ENCODE measurements at places on chromosomes 4 and X. TPM values are rescaled to one million over a fixed set of nuclear protein-coding genes. Genes with fewer than 3 reads are reported as not detected.

CT83 gene
- not detected for polyA plus RNA-seq

SPACA5 gene
- not detected for polyA plus RNA-seq

CXorf65 gene
- 3.7 TPM for polyA plus RNA-seq

PAGE5 gene
- polyA plus RNA-seq = 0.50 TPM

TLR1 gene
- polyA plus RNA-seq = 10.5 TPM

AKAP4 gene
- not detected for polyA plus RNA-seq

FATE1 gene
- not detected for polyA plus RNA-seq

COL4A5 gene
- polyA plus RNA-seq = 2.7 TPM

MAB21L2 gene
- not detected for polyA plus RNA-seq

SERPINA7 gene
- not detected for polyA plus RNA-seq

MXRA5 gene
- 0.49 TPM for polyA plus RNA-seq

ETDC gene
- polyA plus RNA-seq = not detected

ETDA gene
- not detected for polyA plus RNA-seq

SLC35A2 gene
- 8.7 TPM for polyA plus RNA-seq

TBC1D8B gene
- polyA plus RNA-seq = 0.67 TPM

Data from spleen (tissue), 13 donors.